ENCODE measurements at places on chromosomes 7 and 10.

GRCh38 chr7:22900101-22900500 lies 77.5 kb upstream of the TOMM7 start:
- no peak for DNase-seq

DNA sequence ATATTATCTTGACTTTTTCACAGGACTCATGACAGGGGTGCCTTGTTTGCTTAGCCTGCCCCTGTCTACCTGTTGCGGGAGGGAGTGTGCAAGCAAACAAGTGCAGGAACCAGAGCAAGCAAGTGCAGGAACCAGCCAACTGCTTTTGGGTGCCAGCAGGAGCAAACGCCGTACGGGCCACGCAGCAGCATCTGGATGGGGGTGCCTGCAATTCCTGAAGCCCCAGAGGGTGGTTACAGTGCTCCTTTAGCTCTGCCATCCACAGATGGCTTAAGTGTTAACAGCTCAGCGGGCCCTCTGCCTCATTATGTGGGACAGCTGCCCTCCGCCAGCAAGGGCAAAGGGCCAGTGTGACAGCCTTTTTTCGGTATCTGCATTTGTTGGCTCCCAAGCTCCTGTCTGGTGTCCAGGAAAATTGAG lies 83.5 kb downstream of the MICU1 start:
- no peak for DNase-seq

- no peak for DNase-seq
These were observed 432 bp downstream of the TMEM248 start for GRCh38 chr7:66921396-66921917.

GRCh38 chr10:66187053-66187733 lies 738.6 kb upstream of the LRRTM3 start:
- no peak for DNase-seq

GRCh38 chr7:22001345-22002004 lies 55.8 kb upstream of the CDCA7L start:
- no peak for DNase-seq

- DNase-seq: no peak
These were observed 94.0 kb upstream of the ZMIZ1 start for GRCh38 chr10:78974617-78975317.

DNA sequence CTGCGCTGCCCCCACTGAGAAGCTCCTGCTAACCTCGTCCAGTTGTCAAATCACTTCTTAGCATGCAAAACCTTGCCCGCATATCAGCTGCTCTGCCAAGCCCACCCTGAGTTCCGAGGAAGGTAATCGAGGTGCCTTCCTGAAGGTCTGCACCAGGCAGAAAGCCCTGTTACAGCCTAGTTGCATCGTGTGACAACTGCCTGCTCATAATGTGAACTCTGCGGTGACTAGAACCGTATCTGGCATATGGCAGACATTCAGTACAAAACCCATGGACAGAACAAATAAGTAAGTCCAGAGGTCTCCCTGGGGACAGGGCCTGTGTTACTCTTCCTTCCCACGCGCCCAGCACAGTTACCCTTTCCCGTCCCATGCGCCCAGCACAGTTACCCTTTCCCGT lies 394.3 kb downstream of the DNAJB6 start:
- no peak for DNase-seq

GRCh38 chr7:85776691-85777345 lies 590.0 kb upstream of the SEMA3D start:
- no peak for DNase-seq

DNA sequence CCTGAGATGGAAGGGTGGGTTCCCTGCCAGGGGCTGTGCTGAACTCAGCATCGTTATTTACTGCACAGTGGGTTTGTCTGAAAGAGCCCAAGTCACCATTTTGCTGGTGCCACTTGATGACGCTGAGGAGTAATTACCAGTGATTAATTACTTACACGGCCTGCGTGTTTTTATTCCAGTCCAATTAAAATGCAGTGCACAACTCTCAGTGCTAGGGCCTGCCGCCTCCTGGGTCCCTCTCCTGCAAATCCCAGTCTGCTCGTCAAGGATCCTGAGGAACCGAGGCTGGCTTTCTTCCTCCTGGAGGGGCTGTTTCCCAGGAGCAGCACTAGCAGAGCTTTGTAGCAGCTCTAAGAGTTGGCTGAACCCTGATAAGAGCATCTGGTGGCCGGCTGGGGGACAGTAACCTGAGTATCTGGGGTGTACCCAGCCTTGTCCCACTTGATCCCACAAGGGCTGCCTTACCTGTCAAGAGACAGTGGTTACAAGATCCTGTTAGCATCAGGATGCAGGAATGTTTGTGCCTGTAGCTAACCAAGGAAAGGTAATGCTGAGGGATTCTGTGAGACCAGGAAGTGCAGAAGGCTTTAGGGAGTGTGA lies 45.1 kb upstream of the LRRC4 start:
- no peak for DNase-seq

GRCh38 chr7:116940689-116941370 lies 12.5 kb upstream of the ST7 start:
- DNase-seq: no peak

DNA sequence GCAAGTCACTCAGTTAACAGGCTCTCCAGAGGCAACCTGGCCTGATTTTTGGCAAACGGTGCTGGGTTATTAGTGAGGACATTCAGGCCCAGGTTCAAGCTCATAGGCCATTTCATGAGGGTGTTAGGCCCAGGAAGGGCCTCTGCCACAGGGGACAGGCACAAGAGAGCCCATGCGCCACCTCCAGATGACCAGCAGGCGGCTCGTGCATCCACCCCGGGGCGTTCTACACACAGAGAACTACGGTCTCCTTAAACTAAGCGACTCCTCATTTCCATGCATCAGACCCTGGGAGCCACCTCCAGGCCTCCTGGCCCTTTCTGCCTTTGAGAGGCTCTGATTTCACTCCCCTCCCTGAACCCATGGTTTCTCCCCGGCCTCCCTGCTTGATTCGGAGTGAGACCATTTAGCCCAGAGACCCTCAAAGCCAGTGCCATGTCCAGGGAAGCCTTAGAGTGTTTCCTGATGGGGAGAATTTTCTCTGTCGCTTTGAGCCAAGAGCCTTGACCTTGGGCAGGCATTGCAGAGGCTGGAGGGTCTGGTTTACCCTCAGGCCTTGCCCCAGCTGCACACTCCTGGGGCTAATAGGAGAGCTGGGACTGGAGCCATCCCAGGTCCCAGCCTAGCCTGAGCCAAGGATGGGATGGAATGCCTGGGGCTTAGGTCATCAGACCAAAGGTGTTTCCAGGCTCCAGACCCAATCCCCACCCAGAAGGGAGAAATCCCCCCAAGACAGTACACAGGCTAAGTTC lies 188.0 kb downstream of the GRID1 start:
- DNase-seq: no peak

GRCh38 chr10:3031490-3031889 lies 35.9 kb upstream of the PFKP start:
- DNase-seq: no peak

- no peak for DNase-seq
These were observed 42.6 kb downstream of the SHH start for GRCh38 chr7:155769701-155770100.

GRCh38 chr7:101934618-101935017 lies 117.2 kb downstream of the CUX1 start:
- DNase-seq: no peak

GRCh38 chr7:27187475-27188385 lies 2.7 kb upstream of the HOXA11 start:
- DNase-seq: no peak

GRCh38 chr7:65390588-65390987 lies 16.9 kb downstream of the ZNF92 start:
- DNase-seq: no peak

GRCh38 chr7:34111031-34111430 lies 205.7 kb downstream of the BMPER start:
- DNase-seq: no peak

- DNase-seq: no peak
These were observed 64.9 kb downstream of the CELF2 start for GRCh38 chr10:11082526-11082925.

DNA sequence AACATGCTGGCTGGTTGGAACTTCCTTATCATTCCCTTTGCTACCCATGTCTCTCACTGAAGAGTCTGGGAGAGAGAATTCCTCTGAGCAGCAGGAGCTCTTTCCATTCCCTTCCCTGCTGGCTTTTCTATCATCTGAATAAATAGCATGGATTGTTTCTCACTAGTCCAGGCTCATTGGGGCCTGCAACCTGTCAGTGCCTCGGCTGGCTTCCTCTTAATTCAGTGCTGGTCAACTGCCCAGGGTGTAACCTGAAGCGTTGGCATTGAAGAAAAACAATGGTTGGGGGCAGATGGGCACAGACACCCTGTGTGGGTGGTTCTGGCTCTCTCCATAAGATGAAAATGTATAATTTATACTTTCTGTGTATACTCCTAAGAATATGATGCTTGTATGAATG lies 155.6 kb downstream of the ANLN start:
- DNase-seq: no peak

- DNase-seq: no peak
These were observed 117.1 kb downstream of the ANKRD26 start for GRCh38 chr10:26983156-26983555.

GRCh38 chr7:131431289-131431688 lies 103.6 kb downstream of the MKLN1 start:
- peak; percentile 26 for DNase-seq
